A549 treated with ZK216348 at 1 μM for 4 hours (cell line): ENCODE measurements at places on chromosomes 6 and 20. TPM values are rescaled to one million over a fixed set of nuclear protein-coding genes. Genes with fewer than 3 reads are reported as not detected.

PGC gene
- not detected in 5 replicates for total RNA-seq

ARMC2 gene
- total RNA-seq, result 2.7 to 3.3 TPM (median 3.1 TPM) in 5 replicates

SOX18 gene
- 1.4 to 3.4 TPM (median 2.6 TPM) in 5 replicates for total RNA-seq

OOEP gene
- not detected in 5 replicates for total RNA-seq

TM9SF4 gene
- 27.2 to 41.0 TPM (median 36.2 TPM) in 5 replicates for total RNA-seq

SCRT2 gene
- not detected in 5 replicates for total RNA-seq

RARS2 gene
- 18.2 to 25.7 TPM (median 20.2 TPM) in 5 replicates for total RNA-seq

TBXT gene
- not detected in 5 replicates for total RNA-seq

PPDPF gene
- total RNA-seq, result 267 to 353 TPM (median 326 TPM) in 5 replicates

SLC22A16 gene
- not detected in 5 replicates for total RNA-seq

HLA-DRB1 gene
- not detected in 5 replicates for total RNA-seq

NMBR gene
- not detected in 5 replicates for total RNA-seq

CAGE1 gene
- total RNA-seq, result 0.12 TPM in 1 of 5 replicates, not detected in the others

ABT1 gene
- 10.5 to 14.3 TPM (median 13.2 TPM) in 5 replicates for total RNA-seq
